B cell (primary cell): ENCODE measurements at places on chromosomes 6 and 20.
A peak's percentile ranks its signal among the peaks of the same experiment; 100 is the strongest.

GRCh38 chr6:23316131-23316530 is 746.8 kb downstream of the HDGFL1 start:
- no peak for DNase-seq

DNA sequence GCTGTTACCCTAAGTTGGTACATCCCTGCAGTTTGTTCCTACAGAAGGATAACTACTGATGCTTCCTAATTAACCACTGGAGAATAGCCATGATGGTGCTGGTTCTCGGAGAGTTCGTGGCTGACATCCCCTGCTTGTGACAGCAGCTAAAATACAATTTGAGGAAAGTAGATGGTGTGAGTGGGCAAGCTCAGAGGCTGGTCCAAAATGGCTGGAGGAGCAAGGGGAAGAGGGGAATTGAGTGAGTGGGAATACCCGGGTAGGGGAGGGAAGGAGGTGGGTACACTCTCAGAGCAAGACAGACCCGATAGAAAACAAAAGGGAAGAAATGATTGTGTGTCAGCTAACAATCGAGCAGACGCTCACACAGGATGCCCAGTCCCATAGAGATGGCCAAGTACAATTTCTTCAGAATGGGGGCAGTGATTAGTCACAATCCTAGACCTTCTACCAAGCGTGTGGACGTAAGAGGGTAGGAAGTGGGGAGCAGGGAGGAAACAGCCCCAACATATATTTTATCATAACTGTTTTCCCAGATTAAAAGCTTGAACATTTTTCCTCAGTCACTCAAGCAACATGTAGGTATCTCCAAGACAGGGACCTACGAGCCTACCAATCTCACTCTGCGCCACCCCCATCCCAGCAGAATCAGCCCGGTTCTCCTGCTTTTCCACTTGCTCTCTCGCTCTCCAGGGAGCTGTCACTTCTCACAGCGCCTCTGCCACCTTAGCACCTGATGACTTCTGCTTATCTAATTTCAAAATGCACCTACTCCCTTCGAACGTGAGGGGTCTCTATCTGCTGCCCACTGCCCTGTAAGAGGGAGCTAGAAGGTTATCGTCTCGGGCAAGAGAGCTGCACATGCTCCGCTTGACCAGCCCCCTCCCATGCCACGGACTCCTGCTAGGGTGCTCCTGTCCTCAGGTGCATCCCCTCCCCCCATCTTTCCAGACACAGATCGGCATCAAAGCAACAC is 26.2 kb downstream of the RIPOR2 start:
- DNase-seq = peak; percentile 62

DNA sequence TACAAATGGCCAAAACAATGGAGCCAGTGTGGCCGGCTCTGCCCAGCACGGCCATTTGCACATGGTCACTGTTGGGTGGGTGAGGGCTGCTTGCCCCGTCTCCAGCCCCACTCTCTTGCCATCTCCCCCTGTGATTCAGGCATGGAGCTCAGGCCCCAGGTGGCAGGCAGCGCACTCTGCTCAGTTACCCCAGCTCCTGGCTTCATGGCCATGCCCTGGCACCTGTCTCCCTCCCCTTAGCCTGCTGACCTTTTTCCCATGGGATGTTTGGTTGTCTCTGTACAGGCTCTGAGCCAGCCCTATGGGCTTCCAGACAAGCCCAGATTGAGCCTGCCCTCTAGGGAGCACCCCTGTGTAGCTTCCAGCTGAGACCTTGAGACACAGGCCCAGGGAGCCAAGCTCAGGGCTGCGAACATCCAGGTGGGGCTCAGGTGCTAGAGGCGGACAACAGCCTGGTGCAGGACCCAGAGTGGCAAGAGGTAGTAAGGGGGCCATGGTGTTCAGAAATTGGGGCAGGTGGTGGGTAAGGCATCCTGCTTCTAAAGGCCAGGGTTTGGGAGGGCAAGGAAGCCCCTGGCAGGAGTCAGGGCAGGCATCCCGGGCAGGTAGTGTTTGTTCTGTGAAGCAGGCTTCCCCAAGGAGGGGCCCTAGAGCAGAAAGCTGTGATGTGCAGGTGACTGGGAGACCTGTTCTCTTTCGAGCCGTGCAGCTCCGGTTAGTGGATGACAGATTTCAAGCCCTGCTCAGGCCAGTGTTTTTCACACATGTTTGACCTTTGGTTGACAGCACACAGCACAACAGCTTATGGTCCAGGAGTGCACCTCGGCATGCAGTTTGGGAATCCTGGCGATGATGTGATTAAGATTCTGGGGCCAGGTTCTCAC is 17.7 kb downstream of the SYNJ2 start:
- DNase-seq = no peak

GRCh38 chr6:108738684-108739416 is 109.4 kb upstream of the ARMC2 start:
- DNase-seq = no peak
